ENCODE measurements at places on chromosomes 13 and 19. TPM values are rescaled to one million over a fixed set of nuclear protein-coding genes. Genes with fewer than 3 reads are reported as not detected.
A peak's percentile ranks its signal among the peaks of the same experiment; 100 is the strongest.

The ELSPBP1 gene
- not detected for total RNA-seq

The NLRP12 gene
- not detected for total RNA-seq

The SYDE1 gene
- 24.7 TPM for total RNA-seq

GRCh38 chr19:5108866-5109265, 140.0 kb downstream of the KDM4B start:
- no peak overlapping the region for H3K4me3 ChIP-seq
- no peaks in the 10 kb centered on the region for H3K27me3 ChIP-seq
- no peak for DNase-seq
- H3K36me3 ChIP-seq, result peaks cover 8% of the 10 kb centered on the region
- peaks cover 21% of the 10 kb centered on the region for H3K4me1 ChIP-seq
- H3K27ac ChIP-seq, result no peak overlapping the region

GRCh38 chr19:991174-991931, 7.2 kb downstream of the WDR18 start:
- DNase-seq, result no peak
- H3K36me3 ChIP-seq, result peaks cover 2% of the 10 kb centered on the region
- H3K4me1 ChIP-seq, result no peaks in the 10 kb centered on the region

DNA sequence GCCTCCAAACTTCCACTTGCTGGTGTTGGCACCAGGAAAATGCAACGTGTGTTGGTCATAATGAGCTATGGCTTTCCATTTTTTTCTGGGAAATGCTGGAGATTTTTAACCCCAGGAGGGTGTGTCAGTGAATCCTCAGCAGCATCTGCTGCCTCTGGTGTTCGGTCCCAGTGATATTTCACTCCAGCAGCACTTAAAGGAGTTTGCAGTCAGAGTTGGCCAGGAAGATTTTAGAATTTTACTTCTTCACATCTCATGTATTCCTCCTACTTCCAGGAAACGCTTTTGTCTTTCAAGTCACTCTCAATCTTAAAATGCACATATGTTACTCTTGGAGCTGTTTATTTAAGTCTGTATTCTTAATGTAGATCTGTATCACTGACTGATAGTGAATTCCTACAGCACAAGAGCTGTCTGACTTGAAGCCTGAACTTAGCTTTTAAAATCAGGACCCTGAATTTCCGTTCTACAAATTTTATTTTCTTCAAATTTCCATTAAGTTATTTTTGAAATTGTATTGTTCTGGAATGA, 903.4 kb upstream of the SLC10A2 start:
- no peak overlapping the region for H3K27ac ChIP-seq
- DNase-seq, result no peak
- no peaks in the 10 kb centered on the region for H3K27me3 ChIP-seq

- H3K4me1 ChIP-seq, result peaks cover 12% of the 10 kb centered on the region
- no peak for DNase-seq
- H3K27me3 ChIP-seq, result peaks cover 63% of the 10 kb centered on the region
- no peak within 1 kb of the TSS for H3K4me3 ChIP-seq
Measured at GRCh38 chr19:43802216-43802951, at the start of gene LYPD5. Gene LYPD5, minus strand, starts transcription at chr19:43802447. Its CDS starts 67 bp downstream, at chr19:43802380.

DNA sequence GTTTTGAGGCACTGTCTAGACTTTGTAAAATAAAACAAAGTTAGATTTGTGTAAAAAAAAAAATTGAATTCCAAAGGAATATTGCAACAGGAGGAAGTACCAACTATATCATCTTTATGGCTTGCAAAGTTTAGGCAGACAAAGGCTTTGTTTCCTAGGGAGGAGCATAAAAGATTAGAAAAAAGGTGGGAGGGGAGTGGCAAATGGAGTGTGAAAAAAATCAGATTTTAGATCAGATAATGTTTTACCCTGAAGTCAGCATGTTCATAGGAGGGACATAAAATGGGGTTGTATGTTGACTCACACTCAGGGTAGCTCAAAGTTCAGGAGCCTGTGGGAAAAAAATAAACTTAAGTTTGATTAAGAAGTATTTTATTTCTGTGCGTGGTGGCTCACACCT, 3.7 kb downstream of the ZNF85 start:
- peaks cover 47% of the 10 kb centered on the region for H3K4me1 ChIP-seq
- DNase-seq, result no peak
- no peak overlapping the region for H3K4me3 ChIP-seq
- no peak overlapping the region for H3K27ac ChIP-seq
- no peaks in the 10 kb centered on the region for H3K27me3 ChIP-seq

DNA sequence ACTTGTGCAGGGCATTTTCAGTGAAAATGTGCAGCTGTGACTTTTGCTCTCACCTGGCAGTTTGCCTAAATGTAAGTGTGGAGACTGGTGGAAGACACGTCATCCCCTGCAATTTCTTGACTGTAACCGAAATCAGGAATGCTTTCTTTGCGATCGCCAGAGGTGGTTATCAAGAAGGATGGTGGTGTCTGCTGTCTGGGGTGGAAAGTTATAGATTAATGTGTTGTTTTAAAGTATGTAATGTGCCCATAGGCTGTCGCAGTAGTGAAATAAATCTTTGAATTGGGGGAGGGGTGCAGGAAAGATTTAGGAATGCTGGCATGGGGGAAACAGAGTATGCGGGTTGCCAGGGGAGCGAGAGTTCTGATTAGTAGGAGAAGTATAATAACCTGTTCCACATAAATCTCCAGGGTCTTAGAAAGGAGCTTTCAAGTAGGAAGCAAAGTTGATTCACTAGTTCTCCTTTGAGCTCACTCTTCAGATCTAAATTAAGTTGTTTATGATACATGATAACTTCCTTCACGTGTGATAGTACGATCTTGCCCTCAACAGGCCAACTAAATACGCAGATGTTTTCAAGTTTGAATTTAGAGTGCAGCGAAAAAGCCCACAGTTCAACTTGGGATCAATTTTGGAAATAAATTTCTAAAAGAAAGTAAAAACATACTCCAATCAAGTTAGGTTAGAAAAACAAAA, 1520.0 kb upstream of the SLC10A2 start:
- no peaks in the 10 kb centered on the region for H3K27me3 ChIP-seq
- no peak overlapping the region for H3K27ac ChIP-seq
- H3K4me3 ChIP-seq, result no peak overlapping the region
- H3K36me3 ChIP-seq, result peaks cover 3% of the 10 kb centered on the region
- H3K4me1 ChIP-seq, result no peaks in the 10 kb centered on the region
- no peak for DNase-seq

DNA sequence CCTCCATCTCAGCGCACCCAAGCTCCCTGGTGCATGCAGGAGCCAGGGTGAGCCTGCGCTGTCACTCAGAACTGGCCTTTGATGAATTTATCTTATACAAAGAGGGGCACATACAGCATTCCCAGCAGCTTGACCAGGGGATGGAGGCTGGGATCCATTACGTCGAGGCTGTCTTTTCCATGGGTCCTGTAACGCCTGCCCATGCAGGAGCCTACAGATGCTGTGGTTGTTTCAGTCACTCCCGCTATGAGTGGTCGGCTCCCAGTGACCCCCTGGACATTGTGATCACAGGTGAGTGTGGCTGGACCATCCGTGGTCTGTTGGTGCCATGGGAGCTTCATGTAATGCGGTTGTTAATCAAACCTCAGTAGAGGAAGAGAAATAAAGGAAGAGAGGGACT, 33.0 kb downstream of the LAIR2 start:
- no peaks in the 10 kb centered on the region for H3K4me1 ChIP-seq
- no peaks in the 10 kb centered on the region for H3K27me3 ChIP-seq
- no peak overlapping the region for H3K4me3 ChIP-seq
- DNase-seq, result no peak
- no peak overlapping the region for H3K27ac ChIP-seq

GRCh38 chr13:23175920-23176319, 4.9 kb upstream of the SGCG start:
- no peaks in the 10 kb centered on the region for H3K4me1 ChIP-seq
- H3K27me3 ChIP-seq, result no peaks in the 10 kb centered on the region
- no peak overlapping the region for H3K27ac ChIP-seq
- H3K36me3 ChIP-seq, result no peaks in the 10 kb centered on the region
- no peak for DNase-seq

GRCh38 chr19:34493038-34493648, 11.6 kb downstream of the WTIP start:
- H3K27me3 ChIP-seq, result no peaks in the 10 kb centered on the region
- no peaks in the 10 kb centered on the region for H3K36me3 ChIP-seq
- no peaks in the 10 kb centered on the region for H3K4me1 ChIP-seq
- no peak for DNase-seq

DNA sequence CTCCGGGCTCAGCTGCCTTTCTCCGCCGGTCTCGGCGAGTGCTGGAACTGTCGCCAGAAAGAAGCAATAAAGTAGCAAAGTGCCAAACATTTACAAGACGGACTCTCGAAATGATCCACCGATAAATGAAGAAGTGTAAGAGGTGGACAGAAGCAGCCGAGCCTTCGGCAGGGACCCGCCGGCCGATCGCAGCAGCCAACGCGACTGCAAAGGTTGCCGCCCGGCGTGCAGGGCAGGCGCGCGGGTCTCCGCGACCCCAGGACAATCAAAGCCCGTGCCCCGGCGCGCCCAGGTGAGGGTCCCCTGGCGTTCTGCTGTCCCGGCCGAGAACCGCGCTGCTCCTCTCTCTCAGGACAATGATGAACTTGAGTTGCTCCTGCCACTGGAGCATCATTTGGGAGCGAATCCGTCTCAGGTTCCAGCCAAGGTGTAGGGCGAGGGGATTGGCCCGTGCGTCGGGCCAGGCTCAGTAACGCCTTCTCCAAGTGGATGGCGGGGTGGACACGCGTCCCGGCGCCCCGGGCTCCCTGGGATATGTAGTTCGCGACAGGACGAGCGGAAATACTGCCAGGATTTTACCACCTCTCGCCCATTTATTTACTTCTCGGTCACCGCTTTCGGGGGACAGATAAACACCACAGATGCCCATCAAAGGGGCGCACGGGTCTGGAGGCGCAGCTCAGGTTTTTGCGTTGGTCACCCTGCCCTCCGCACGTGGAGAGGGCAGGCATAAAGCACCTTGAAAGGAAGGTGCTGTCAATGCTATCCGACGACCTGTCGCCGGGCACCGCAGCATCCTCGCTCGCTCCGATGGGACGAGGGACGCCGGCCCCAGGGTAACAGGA, at the start of the genes BIVM and POGLUT2:
TSS of gene BIVM (plus strand) at position 539 of the 845 bp plus-strand sequence. CDS start 8,149 bp downstream, outside the sequence.
TSS of gene POGLUT2 (minus strand) at position 396 of the 845 bp plus-strand sequence. CDS start at position 90, 306 bp downstream.
- peaks cover 3% of the 10 kb centered on the region for H3K36me3 ChIP-seq
- H3K27ac ChIP-seq, result peak within 1 kb of the TSS; percentile 84
- H3K4me1 ChIP-seq, result peaks cover 36% of the 10 kb centered on the region
- no peaks in the 10 kb centered on the region for H3K27me3 ChIP-seq
- DNase-seq, result peak; percentile 80

GRCh38 chr13:102373221-102373620, 28.6 kb downstream of the FGF14 start:
- no peak overlapping the region for H3K4me3 ChIP-seq
- no peak overlapping the region for H3K27ac ChIP-seq
- no peaks in the 10 kb centered on the region for H3K36me3 ChIP-seq

DNA sequence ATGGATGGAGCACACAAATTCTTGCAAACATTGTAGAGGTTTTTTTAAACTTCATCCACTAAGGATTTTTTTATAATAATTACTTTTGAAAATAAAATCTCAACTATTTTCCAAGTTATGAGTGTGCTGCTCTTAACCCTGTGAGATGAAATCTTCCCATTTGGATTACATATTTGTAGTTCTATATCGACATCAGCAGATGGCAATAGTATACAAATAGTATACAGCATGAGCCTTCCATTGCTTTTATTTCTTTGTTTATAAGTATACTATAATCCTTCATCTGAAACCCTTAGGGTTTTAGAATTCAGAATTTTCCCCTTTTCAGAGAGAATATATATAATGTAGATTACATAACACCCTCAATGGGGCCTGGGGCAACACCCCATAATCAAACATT, 70.5 kb downstream of the GJA3 start:
- peaks cover 6% of the 10 kb centered on the region for H3K36me3 ChIP-seq
- no peak for DNase-seq
- no peak overlapping the region for H3K4me3 ChIP-seq

- H3K4me1 ChIP-seq, result no peaks in the 10 kb centered on the region
- H3K27me3 ChIP-seq, result no peaks in the 10 kb centered on the region
- DNase-seq, result no peak
- H3K27ac ChIP-seq, result no peak overlapping the region
Measured at GRCh38 chr13:37118016-37118415, 12.6 kb upstream of the CSNK1A1L start.

- peak within 1 kb of the TSS; percentile 99 for H3K4me3 ChIP-seq
- H3K27ac ChIP-seq, result peak within 1 kb of the TSS; percentile 96
- peaks cover 13% of the 10 kb centered on the region for H3K4me1 ChIP-seq
Measured at GRCh38 chr19:56567274-56568120, at the start of gene ZNF470. Gene ZNF470, plus strand, starts transcription at chr19:56567468. Its CDS starts 2,844 bp downstream, at chr19:56570312.
